ENCODE measurements at places on chromosomes 6 and 20.

DNA sequence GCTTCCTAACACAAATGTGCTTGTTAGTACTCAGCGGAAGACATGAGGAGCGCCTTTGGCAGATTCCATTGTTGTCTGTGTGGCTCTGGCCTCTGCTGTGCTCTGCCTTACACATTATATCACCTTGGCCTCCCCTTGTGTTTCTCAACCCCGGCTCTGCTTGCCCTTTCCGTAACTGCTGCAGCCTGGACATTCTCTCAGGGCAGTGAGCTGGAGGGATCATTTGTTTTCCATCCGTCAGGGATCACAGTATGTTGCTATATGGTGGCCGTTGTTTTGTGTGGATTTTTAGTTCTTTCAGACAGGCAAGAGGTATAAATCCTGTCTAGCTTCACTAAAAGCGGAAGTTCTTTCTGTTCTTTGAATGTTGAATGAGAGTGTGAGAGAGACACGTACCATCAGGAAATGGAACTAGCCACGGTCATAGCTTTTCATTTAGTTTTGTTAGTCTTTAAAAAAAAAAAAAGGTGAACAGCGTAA lies 175.1 kb downstream of the JARID2 start:
- DNase-seq, result no peak

GRCh38 chr6:116450769-116451740 lies 10.1 kb upstream of the CALHM6 start:
- no peak for DNase-seq

GRCh38 chr6:122200440-122200839 lies 199.0 kb upstream of the HSF2 start:
- DNase-seq, result no peak

- no peak for DNase-seq
Observed at GRCh38 chr6:128507337-128508310, 12.8 kb downstream of the PTPRK start.

GRCh38 chr6:147117580-147117979 lies 86.6 kb upstream of the STXBP5 start:
- no peak for DNase-seq

DNA sequence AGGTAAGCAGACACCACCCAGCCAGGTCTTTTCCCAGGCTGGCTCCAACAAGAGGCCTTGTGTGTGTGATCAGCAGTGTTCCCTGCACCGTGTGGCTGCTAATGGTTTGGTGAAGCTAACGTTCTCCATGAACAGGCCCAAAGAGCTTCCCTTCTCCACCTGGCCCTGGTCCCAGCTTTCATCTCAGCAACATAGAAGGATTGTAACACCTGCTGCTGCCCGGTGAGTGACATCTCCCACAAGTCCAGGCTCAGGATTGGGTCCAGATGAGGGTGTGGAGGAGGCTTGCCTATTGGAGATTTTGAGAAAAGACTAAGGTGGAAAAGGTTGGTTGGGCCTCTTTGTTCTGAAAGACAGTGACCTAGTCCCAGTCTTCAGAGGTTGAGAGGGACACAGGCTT lies 89.6 kb downstream of the TMEM242 start:
- DNase-seq, result no peak

GRCh38 chr6:29424168-29424567 lies 9.4 kb downstream of the OR12D1 start:
- no peak for DNase-seq

DNA sequence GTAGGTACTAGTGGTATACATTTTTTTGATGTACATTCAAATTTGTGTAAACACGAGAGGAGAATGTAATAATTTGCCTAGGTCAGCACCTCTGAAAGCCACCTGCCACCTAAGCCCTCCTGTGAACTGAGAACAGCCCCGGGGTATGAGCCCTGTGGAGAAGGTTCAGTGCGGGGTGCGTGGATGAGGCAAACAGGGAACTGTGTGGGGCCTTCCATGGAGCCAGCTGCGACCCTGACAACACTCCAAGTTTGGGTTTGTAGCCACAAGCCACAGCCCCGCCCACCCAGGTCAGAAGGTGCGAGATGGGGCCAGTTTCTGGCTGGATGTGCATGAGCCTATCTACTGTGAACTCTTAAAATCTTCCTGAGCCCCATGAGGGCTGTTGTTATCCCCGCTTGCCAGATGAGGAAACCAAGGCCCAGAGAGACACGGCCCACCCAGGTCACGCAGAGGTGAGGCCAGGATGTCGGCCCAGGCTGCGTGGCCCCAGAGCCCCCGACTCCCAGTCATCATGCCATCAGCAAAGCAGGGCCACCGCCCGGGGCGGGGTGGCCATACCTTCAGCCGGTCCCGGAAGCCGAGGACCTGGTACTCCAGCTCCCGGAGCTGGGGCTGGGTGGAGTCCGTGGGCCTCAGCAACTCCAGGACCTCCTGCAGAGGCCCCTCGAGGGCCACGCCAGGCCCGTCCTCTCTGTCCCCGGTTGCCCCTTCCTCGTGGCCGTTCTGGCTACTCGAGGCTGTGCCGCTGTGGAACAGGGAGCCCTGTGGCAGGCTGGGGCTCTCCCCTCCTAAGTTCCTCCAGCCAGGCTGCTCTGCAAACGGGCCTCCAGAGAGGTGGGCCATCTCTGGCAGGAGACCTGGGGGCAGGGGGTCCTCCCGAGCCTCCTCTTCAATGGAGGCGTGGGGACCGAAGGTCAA lies 89.6 kb downstream of the RIPOR3 start:
- DNase-seq, result no peak
